ENCODE measurements at places on chromosomes 1 and 21.

GRCh38 chr1:37949524-37950152 lies 2.8 kb upstream of the INPP5B start:
- DNase-seq = no peak

DNA sequence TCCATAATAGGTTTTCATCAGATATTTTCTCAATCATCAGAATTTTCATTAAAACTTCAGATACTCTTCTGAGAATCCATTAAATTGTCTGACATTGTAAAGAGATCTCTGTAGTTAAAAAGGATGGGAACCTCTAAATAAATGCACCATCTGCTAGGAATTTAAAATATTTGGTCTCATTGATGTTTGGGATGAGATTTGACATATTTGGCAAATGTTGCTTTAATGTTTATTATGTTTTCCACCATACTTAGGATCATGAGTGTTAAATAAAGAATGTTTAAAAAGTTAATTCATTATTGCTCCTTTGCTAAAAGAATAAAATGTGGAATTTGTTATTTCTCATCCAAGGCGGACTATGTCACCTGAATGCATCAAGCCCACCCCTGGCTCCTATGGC lies 85.5 kb upstream of the VANGL1 start:
- DNase-seq = no peak

- DNase-seq = no peak
Measured at GRCh38 chr21:35448876-35449599, 399.9 kb upstream of the RUNX1 start.

GRCh38 chr1:15669864-15670263 lies 14.3 kb upstream of the PLEKHM2 start:
- no peak for DNase-seq

DNA sequence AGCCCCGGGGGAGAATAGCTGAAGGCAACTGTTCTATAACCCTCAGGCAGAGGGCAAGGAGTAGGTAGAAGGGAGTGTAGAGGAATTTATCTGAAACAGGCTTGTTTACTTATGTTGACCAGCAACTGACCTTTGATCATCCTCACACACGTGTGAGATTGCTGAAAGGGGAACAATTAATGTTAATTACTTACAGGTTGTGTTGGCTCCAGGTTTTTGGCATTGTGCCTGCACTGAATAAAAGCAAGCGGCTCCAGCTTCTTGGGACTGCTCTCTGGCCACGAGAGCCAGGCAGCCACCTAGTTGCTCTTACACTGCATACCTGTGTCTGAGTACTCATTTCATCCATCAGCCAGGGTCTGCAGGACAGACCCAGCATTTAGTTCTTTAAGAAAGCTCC lies 41.3 kb upstream of the ARHGEF10L start:
- no peak for DNase-seq

GRCh38 chr1:174883409-174883808 lies 116.3 kb upstream of the CACYBP start:
- no peak for DNase-seq

DNA sequence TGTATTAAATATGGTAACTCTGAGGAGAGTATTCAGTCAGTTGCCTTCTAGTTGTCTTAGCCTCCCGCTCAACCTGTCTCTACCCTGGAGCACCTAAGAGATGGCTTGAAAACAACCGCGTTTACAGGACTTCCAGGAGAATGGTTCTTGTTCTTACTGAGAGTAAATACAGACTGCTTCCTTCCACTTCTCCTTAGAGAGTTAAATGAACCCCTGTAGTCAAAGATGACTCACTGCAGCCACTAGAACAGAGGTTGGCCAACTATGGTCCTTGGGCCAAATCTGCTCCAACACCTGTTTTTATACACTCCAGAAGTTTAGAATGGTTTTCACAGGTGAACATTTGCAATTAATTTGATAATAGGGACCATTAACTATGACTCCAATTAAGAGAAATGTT lies 60.1 kb upstream of the ASB17 start:
- DNase-seq = no peak

DNA sequence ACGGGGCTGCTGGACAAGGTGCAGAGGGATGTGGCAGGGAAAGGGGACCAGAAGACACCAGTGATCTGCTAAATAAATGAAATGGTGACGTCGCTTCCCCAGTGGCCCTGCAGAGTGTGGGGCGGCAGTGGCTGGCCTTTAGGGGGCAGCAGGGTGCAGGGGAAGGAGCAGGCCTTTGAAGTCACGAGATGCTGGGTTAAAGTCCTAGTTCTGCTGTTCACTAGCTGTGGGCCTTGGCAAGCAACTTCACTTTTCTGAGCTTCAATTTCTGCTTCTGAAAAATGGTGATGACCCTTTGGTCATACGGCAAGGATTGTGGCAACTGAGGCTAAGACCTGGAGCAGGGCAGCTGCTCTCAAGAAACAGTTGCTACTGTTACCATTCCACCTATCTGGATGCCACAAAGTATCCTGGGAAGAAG lies 9.2 kb upstream of the GALE start:
- no peak for DNase-seq
